ENCODE measurements at places on chromosomes 7 and 10. TPM values are rescaled to one million over a fixed set of nuclear protein-coding genes. Genes with fewer than 3 reads are reported as not detected.

Gene PTPRN2
- 0.67 TPM for polyA plus RNA-seq

Gene DLX6
- polyA plus RNA-seq, result 0.13 TPM

Gene NAT16
- polyA plus RNA-seq, result not detected

Gene OR6V1
- polyA plus RNA-seq, result not detected

Gene SGCE
- polyA plus RNA-seq, result 105 TPM

Gene CALML5
- polyA plus RNA-seq, result not detected

Gene HYAL4
- not detected for polyA plus RNA-seq

Gene GBX1
- polyA plus RNA-seq, result not detected

Gene TAC1
- polyA plus RNA-seq, result 1.0 TPM

Gene ANKRD30A
- polyA plus RNA-seq, result not detected

Gene MBL2
- not detected for polyA plus RNA-seq

Gene STK31
- not detected for polyA plus RNA-seq

Gene MYL7
- polyA plus RNA-seq, result 2.6 TPM

Gene MKX
- polyA plus RNA-seq, result 4.1 TPM

Gene TMEM196
- not detected for polyA plus RNA-seq

Gene STEAP4
- 12.3 TPM for polyA plus RNA-seq

Gene DMTF1
- polyA plus RNA-seq, result 59.0 TPM

Gene LSM5
- 49.7 TPM for polyA plus RNA-seq

Gene PTF1A
- polyA plus RNA-seq, result not detected

Gene GDF2
- polyA plus RNA-seq, result not detected

Gene LBX1
- not detected for polyA plus RNA-seq

Gene ZNF655
- 52.3 TPM for polyA plus RNA-seq

Data from aorta (tissue), 5 donors.